ENCODE measurements at places on chromosomes 7 and 10. TPM values are rescaled to one million over a fixed set of nuclear protein-coding genes. Genes with fewer than 3 reads are reported as not detected.

KIF20B gene
- polyA plus RNA-seq: 0.88 TPM

SLC18A3 gene
- polyA plus RNA-seq: not detected

PARP12 gene
- 6.7 TPM for polyA plus RNA-seq

ABHD11 gene
- 36.6 TPM for polyA plus RNA-seq

CPXM2 gene
- polyA plus RNA-seq: 2.7 TPM

BBS9 gene
- 4.1 TPM for polyA plus RNA-seq

GALNT17 gene
- polyA plus RNA-seq: 15.1 TPM

DGKB gene
- under 0.01 TPM for polyA plus RNA-seq

LIPF gene
- polyA plus RNA-seq: 0.65 TPM

LRIT1 gene
- not detected for polyA plus RNA-seq

SH2D4B gene
- not detected for polyA plus RNA-seq

VWA2 gene
- polyA plus RNA-seq: 0.01 TPM

CHST15 gene
- 2.3 TPM for polyA plus RNA-seq

NPC1L1 gene
- 0.15 TPM for polyA plus RNA-seq

Data from heart right ventricle (tissue), 16 donors.